ENCODE measurements at places on chromosomes 6 and 20.

GRCh38 chr20:34951252-34951651 lies 4.4 kb downstream of the GSS start:
- DNase-seq, result no peak

- DNase-seq, result no peak
These were observed 182.4 kb upstream of the QKI start for GRCh38 chr6:163232015-163232523.

- no peak for DNase-seq
These were observed 188.9 kb downstream of the TTLL2 start for GRCh38 chr6:167513778-167514177.

DNA sequence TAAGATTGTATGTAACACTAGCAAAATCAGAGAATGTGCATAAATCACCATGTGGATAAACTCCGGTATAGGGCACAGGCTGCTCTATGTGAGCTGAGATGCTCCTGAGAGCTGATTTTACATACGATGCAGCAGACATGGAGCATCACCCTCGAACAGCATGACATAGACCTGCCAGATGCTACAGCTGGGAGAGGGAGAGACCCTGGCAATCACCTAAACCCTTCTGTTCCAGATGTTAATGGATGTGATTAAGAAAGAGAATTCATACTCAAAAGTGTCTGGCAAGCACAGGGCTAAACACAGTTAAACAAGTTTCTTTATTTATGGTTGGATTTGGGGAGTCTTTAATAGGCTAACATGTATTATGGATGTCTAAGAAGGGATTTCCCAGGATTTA lies 157.0 kb downstream of the CLIC5 start:
- DNase-seq, result no peak

DNA sequence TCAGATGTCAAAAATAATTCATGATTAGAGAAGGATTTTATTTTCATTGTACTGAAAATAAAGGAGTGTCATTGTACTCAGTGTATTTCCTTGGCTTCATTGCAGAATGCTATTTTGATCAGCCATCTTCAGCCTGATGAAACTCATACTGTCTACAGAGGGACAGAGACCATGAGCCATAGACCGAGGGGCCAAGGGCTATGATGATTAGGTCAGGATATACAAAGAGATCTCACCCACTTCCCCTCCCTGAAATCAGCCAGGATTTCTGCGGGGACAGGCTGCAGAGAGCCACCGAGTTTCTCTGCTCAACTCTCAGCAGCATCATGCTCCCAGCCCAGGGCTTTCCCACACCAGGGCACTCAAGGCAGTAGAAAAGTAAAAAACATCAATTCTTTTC lies 47.0 kb downstream of the ALDH8A1 start:
- DNase-seq, result no peak

GRCh38 chr6:48859562-48860123 lies 603.4 kb downstream of the MMUT start:
- no peak for DNase-seq

DNA sequence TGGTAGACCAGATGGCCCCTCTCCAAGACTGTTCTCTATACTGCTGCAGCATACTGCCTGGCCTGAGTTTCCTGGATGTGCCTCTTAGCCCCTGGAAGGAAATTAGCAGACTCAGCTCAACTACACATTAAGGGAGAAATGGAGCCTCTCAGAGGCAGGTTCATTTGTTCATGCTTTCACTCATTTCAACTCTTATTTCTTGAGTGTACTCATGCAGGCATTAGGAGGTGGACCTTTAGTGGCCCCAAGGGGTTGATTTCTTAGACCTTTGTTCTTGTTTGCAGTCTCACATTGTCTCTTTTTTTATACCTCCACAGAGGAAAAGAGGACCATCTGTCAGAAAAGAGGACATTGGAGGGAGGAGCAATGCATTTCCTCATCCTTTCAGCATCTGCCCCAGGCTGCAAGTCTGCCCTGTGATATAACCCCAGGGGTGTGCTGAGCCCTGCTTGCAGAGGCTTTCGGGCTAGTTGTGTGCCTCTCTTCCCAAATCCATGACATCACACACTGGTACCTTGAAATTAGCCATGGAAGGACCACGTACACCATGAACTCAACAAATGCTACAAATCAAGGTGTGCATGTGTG lies 456.2 kb downstream of the CD83 start:
- DNase-seq, result no peak

GRCh38 chr6:150145830-150146229 lies 3.0 kb downstream of the PPP1R14C start:
- DNase-seq, result no peak

DNA sequence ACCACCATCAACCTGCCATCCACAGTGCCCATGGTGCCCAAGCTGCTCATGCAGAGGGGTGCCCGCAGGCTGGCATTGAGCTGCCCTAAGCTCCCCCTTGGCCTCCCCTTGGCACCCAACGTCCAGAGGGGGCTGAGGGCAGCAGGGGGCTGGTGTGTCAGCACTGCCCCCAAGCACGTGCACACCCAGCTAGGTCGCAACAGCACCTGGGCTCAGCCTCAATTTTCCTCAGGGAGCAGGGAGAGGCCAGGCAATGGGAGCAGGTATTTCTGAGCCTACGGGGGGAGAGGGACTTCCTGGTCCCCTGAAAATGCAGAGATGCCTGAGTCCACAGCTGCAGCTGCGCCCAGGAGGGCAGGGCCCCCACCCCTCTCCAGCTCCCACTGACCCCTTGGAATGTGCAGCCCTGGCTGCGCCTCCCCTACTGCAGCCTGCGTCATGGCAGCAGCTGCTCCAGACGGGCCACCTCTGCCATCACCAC lies 204.2 kb downstream of the ANKRD60 start:
- DNase-seq, result no peak

- DNase-seq, result no peak
These were observed 39.4 kb downstream of the RSPO4 start for GRCh38 chr20:962683-963082.

DNA sequence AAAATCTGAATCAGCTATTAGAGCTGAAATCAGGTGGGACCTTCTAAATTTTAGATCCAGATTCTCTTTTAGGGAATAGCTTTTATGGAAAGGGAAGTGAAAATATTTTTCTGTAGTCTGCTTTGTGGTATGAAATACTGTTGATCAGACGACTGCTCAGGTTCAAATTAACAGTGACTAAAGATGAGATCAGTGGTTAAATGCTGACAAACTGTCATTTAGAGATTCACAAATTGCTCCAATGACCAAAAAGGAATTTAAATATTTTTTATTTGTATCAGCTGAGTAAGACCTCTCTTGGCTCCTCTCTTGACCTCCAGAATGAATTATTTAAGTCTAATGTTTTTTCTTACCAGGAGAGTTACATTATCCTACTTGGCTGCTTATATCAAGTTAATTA lies 77.3 kb downstream of the KCNQ5 start:
- DNase-seq, result no peak

DNA sequence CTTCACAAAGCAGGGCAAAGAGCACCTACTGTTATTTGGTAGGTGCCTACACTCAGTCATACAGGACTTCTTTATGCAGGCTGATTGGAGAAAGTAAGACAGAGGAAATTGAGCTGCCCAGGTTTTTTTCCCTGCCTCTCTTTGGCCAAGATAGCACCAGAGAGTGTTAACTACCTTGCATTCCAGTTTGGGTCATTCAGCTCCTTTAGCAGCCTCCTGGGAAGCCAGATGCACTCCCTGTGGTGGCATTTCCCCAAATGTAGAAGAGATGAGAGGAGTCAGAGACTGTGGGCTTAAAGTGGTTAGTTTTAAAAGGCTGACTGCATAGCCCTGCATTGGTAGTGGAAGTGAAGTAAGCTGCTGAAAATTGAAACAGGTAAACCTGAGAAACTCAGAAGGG lies 358.4 kb downstream of the BCKDHB start:
- no peak for DNase-seq

GRCh38 chr20:39825950-39826349 lies 863.1 kb downstream of the MAFB start:
- DNase-seq, result no peak

GRCh38 chr6:1901556-1901955 lies 291.8 kb downstream of the FOXC1 start:
- no peak for DNase-seq

Data from stromal cell of bone marrow (primary cell).